HCEC 1CT (cell line): ENCODE measurements at places on chromosomes 7 and 10.

- no peak for DNase-seq
Observed at GRCh38 chr7:25250386-25250785, 22.1 kb upstream of the NPVF start.

GRCh38 chr7:149846021-149846420 is 7.8 kb downstream of the ZNF862 start:
- no peak for DNase-seq

DNA sequence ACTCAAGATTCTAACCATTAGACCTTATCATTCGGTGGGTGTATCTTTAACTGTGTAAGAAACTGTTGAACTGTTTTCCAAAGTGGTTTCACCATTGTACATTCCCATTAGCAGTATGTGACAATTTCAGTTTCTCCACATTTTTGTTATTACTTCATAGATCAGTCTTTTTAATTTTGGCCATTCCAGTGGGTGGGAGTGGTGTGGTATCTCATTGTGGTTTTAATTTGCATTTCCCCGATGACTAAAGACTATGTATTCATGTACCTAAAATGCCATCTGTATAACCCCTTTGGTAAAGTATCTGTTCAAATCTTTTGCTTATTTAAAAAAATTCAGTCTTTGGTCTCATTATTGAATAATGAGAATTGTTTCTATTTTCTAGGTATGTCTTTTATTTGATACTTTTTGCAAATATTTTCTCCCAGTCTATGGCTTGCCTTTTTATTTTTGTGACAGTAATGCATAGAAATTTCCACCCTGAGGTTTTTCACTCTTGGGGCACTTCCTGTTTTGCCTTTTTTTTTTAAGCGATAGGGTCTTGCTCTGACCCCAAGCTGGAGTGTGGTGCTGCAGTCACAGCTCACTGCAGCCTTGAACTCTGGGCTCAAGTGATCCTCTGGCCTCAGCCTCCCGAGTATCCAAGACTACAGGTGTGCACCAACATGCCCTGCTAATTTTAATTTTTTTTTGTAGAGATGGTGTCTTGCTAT is 141.1 kb upstream of the ITGB1 start:
- peak; percentile 26 for DNase-seq

DNA sequence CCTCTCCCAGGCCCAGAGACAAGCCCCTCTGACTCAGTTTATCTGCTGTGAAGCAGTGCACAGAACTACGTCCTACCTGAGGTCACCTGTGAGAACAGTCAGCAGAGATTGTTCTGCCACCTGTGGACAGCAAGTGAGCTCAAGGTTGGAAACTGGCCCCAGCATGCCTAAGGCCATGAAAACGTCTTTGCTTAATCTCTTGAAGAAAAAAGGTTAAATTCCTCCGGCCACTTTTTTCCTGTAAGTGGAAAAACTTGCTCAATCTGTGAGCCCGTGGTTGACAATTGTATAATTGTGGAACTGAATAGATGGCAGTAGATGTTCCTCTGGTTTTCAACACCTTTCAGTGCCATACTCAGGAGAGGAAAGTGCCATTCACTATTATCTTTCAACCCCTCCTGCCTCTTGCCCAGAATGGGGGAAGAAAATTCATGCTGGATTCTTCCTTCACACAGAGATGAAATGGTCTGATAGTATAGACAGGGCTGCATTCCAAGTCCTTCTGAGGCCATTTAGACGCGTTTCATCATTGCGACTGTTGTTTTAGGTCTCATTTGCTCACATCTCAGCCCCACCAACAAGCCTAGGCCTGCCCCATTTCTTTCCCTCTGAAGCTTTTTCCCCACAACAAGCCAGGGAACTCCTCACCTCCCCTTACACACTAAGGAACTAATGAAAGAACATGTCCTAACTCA is 292.9 kb downstream of the FZD1 start:
- DNase-seq: no peak

DNA sequence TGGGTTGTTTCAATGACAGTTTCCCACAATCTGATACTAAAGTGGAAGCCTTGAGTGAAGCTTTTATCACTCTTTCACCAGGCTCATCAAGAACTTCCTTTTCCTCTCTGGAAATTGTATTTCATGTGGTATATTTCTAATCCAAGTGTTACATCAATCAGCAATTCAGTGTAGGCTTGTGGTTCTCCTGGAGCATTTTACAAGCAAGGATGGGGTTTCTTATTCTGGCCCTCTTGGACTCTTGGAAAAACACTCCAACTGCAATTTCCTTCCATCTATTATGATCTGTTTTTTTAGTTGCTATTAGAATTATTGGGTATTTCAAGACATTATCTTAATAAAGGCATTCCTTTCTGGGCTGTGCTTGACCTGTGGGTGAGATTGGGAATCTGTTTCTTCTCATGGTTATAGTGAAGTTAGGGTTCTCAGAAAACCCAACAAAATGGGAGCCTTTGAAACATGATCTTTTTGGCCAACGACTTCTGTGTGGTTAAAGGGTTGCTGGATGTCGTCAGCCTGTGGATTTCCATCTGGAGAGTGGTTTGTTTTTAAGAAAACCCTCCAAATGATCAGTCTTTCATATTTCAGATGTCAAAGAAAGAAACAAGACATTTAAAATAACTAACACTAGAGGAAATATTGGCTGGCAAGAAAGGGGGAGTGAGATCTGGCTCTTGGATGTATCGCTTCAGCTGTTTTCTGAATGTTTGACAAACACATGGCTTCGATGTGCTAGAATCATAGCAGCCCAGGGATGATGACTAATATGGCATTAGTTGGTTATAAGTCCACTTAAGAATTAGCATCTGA is 540.2 kb downstream of the LRMDA start:
- peak; percentile 49 for DNase-seq

- DNase-seq: no peak
Observed at GRCh38 chr10:43885842-43886241, 237.2 kb upstream of the ZNF32 start.

GRCh38 chr10:59517341-59517899 is 155.1 kb upstream of the FAM13C start:
- DNase-seq: no peak

DNA sequence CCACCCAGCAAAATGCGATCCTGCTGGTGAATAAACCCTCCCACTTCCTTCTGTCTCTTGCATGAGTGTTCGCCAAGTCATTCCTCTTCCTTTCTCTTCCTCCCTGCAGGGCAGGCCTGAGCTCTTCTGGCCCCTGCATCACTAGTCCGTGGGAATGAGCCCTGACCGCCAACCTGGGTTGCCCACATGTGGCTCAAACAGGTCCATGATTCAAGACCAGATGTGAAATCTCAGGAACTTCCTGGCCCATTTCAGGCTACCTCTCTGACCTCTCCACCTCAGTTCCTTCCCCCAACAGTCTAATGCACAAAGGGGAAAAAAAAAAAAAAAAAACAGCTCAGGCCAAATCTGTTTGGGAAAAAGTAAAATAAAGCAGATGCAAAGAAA is 5.4 kb upstream of the YWHAG start:
- peak; percentile 73 for DNase-seq

DNA sequence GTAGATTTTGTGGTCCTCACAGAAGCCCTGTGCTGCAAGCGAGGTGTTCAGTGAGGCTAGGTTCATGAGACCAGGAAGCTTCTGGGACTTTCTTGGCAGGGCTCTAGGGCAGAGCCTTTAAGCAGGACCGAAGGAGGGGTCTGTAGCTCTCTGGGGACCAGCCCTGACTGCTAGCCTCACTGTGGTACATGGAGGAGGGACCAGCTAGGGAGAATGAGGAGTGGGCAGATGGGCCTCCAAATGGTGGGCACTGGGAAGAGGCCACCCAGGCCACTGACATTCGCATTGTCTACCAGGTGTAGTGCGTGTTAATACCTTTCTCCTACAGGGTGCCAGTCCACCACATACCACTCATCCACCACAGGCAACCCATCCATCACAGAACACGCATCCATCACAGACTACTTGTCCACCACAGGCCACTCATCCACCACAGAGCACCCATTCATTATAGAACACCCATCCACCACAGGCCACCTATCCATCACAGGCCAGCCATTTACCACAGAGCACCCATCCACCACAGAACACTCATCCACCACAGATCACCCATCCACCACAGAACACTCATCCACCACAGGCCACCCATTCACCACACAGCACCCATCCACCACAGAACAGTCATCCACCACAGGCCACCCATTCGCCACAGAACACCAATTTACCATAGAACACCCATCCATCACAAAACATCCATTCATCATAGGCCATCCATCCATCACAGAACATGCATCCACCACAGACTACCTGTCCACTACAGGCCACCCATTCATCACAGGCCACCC is 31.6 kb upstream of the ZNF488 start:
- no peak for DNase-seq

- no peak for DNase-seq
Observed at GRCh38 chr7:137413901-137414300, 70.4 kb upstream of the PTN start.

- no peak for DNase-seq
Observed at GRCh38 chr10:69409176-69409495, 7.6 kb downstream of the TACR2 start.

GRCh38 chr10:932589-932988 is 1.1 kb upstream of the LARP4B start:
- DNase-seq: no peak

GRCh38 chr7:2068693-2069471 is 163.9 kb downstream of the MAD1L1 start:
- DNase-seq: no peak

- DNase-seq: peak; percentile 93
Observed at GRCh38 chr7:102914585-102914984, 1.8 kb downstream of the LRRC17 start.

GRCh38 chr10:88149906-88150305 is 286.5 kb downstream of the PTEN start:
- DNase-seq: peak; percentile 40

DNA sequence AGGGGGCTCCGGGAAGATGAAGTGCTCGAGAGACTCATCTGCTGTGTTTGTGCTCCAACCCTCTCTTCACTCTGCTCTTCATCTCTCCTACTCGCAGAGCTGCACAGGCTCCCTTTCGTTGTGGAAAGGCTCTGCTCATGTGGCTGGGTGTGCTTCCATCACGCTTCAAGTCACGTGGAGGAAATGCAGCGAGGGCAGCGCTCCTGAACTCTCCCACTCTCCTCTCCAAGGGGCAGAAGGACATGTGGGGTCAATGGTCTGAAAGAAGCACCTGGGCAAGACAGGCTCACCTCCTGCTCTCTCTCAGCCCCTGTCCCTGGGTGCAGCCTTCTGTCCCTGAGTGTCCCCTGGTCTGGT is 72.6 kb downstream of the USP6NL start:
- no peak for DNase-seq

GRCh38 chr10:131660427-131660826 is 240.4 kb upstream of the PPP2R2D start:
- no peak for DNase-seq

- peak; percentile 99 for DNase-seq
Observed at GRCh38 chr7:43572516-43573049, 10.3 kb upstream of the STK17A start.

GRCh38 chr10:120387326-120387725 is 69.7 kb upstream of the PLPP4 start:
- DNase-seq: no peak

DNA sequence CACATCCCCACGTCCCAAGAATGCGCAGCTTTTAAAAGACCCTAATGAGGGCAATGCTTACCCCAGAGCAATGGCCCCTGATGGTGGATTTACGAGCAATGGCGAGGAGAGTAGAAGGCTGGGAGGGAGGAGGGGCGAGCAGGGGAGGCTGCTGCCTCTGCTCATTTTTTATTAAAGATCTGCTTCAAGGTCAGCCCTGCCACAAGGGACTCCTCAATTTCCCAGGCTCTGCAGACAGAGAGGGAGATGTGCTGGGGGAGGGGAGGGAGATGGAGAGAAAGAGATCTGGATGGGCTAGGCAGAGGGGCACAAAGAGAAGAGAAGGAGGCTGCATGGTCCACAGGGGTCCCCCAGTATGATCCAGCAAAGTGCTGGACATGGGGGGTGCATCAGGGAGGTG is 7.8 kb upstream of the SRRM3 start:
- no peak for DNase-seq

- no peak for DNase-seq
Observed at GRCh38 chr10:63441404-63441803, 24.4 kb downstream of the JMJD1C start.

- DNase-seq: no peak
Observed at GRCh38 chr7:137927386-137927785, 74.5 kb downstream of the CREB3L2 start.

- no peak for DNase-seq
Observed at GRCh38 chr10:76550806-76551205, 1086.8 kb downstream of the KCNMA1 start.
